ENCODE measurements at places on chromosomes 12 and 14.
A peak's percentile ranks its signal among the peaks of the same experiment; 100 is the strongest.

GRCh38 chr14:100303179-100303578 lies 3.1 kb downstream of the SLC25A29 start:
- peak; percentile 31 for DNase-seq

- DNase-seq = peak; percentile 72
These were observed 400.9 kb upstream of the PDE3A start for GRCh38 chr12:19967431-19967830.

GRCh38 chr14:54794796-54795195 lies 107.8 kb downstream of the GCH1 start:
- no peak for DNase-seq

- peak; percentile 18 for DNase-seq
These were observed 186.4 kb downstream of the ITPR2 start for GRCh38 chr12:26646571-26646970.

DNA sequence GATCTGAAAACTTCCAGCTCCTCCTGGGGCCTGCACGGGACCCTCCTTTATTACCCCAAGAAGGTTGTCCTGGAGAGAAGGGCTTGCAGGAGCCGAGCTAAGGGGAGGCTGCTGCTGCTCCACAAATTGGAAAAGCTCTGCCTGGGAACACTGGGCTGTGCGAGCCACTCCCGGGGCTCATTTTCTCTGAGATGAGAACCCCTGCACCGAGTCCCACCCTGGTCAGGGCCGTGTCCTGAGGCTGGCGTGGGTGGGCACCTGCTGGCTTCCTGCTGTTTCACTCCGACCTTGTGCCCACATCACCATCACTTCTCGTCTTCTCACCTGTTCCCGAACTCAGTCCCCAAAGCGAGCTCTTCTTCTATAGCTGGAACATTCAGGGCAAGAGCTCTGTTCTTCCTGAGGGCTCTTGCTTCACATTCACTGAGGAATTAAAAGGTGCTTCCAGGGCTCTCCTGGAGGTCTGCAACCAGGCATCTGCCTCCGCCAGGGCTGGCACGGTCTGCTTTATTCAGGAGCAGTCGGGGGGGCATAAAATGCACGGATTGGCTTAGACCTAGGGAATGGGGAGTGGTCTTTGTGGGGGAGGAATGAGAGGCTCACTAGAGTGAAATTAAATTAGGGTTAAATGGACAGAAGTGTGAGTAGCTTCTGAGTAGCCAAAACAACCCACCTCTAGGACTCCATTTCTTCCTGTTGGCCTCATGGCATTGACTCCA lies 98.5 kb downstream of the ADGRD1 start:
- no peak for DNase-seq

- no peak for DNase-seq
These were observed 139.3 kb downstream of the GLT1D1 start for GRCh38 chr12:128992550-128992949.

- DNase-seq = peak; percentile 55
These were observed 21.3 kb downstream of the GCH1 start for GRCh38 chr14:54881235-54881760.

GRCh38 chr14:61749867-61750266 lies 12.4 kb upstream of the SNAPC1 start:
- DNase-seq = peak; percentile 53

DNA sequence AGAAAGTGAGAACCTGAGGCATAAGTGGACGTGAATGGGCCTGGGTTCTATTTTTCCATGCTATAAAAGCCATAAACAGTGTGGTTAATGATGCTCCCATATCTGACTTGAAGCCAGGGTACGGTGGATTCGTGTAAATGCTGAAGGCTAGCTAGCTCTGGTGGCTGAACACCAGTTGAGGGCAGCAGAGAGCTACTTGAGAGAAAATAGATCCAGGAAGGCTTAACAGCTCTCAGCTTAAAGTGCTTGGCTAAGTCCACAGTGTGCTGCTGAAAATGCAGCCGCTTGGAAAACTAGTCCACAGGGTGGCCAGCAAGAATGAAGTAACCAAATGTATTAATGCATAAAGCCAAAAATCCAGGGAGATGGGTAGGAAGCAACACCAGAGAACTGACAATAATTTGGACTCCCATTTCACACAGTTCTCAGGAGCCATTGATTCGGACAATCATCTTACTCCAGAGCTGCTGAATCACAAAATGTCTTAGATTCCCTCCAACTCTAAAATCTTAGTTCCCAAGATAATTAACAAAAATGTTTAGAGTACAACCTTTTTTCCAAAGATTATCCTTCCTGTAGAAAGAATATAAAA lies 15.0 kb upstream of the FOXG1 start:
- DNase-seq = peak; percentile 68

DNA sequence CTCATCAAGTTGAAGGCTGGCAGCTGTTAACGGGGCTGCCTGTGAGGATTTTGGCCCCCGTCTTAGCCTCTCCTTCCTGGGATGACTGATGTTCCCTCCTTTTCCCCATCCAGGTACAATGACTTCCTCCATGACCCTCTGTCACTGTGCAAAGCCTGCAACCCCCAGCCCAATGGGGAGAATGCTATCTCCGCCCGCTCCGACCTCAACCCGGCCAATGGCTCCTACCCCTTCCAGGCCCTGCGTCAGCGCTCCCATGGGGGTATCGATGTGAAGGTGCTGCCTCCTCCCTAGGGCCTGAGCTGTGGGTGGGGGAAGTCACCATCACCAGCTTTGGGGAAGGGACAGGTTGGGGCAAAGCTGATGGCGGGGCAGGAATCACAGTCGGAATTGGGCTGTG lies 16.1 kb downstream of the SDS start:
- no peak for DNase-seq

- DNase-seq = no peak
These were observed 32.2 kb upstream of the IGF1 start for GRCh38 chr12:102512523-102512922.

DNA sequence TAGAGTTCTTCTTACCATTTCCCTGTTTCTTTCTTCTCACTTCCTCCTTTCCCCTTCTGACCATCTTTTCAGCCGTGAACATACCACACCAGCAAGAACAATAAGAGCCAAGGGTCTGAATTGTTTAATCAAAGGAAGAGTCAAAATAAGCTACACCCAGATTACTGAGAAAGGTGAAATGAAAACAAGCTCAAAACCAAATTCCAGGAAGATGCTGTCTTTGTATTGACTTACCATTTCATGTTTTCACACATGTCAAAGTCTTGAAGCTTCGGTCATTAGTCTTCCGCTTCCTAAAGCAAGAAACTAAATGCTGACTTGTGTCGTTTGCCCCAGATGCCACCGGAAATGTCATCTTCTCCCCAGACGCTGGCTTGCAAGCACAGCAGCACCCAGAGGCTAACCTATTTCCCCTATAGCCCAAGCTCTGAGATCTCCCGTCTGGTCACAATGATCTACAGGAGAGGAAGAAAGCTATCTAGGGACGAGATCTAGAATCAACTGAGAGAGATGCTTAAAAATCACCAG lies 136.5 kb upstream of the AMIGO2 start:
- DNase-seq = no peak

- DNase-seq = no peak
These were observed 126.3 kb downstream of the KIF26A start for GRCh38 chr14:104264495-104265265.

DNA sequence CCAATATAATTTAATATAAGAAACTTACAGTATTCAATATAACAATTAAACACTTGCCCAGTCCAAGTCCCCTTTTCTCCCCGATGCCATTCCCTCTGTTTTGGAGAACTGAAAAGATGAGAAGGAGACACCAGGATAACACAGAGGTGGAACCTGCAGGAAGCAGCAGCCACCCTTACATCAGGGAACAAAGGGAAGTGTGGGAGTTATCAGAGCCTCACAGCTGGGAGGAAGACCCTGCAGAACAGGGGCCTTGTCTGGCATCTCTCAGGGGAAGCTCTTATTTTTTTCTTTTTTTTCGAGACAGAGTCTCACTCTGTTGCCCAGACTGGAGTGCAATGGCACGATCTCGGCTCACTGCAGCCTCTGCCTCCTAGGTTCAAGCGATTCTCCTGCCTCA lies 52.6 kb downstream of the CALM1 start:
- no peak for DNase-seq

DNA sequence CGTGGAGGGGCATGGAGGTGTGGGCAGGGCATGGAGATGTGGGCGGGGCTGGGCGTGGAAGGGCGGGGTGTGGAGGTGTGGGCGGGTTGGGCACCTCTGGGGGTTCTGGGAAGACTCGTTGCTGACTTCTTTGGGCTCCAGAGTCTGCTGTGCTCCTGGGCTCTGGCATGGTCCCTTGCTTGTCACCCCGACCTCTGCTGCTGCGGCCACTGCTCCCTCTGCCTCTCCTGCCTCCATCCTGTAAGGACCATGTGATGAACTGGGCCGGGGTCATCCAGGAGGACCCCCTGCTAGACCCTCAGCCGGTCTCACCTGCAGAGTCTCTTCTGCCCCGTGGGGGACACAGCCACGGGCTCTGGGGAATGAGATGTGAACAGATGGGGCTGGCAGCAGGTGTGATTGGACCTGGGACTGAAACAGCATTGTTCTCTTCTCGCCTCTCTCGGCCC lies 15.3 kb downstream of the NOC4L start:
- DNase-seq = no peak

- no peak for DNase-seq
These were observed 93.0 kb downstream of the SLC25A47 start for GRCh38 chr14:100416081-100416680.

- DNase-seq = no peak
These were observed 88.1 kb upstream of the PTPRR start for GRCh38 chr12:71008616-71009015.

DNA sequence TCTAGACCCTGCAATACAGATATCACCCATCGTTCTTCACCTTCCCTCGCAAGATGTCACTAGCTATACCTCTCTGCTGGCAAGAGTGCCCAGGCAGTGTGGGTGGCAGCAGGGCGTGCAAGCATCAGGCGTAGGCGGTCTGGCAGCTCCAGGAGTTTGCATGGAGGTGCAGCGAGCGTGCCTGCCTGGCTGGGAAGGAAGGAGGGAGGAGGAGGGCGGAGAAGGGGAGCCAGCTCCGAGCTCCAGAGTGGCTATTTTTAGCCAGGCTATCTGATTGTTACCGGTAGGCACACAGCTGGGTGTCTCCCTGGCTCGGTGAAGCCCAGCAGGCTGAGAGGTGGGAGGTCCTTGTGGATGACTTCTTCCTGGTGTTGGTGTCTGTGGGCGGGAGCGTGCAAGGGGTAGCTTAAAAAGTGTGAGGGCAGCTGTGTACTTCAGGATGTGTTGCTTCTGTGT lies 6.2 kb downstream of the FOXJ2 start:
- peak; percentile 77 for DNase-seq

- DNase-seq = peak; percentile 71
These were observed 17.3 kb upstream of the TMPRSS12 start for GRCh38 chr12:50825372-50825838.

DNA sequence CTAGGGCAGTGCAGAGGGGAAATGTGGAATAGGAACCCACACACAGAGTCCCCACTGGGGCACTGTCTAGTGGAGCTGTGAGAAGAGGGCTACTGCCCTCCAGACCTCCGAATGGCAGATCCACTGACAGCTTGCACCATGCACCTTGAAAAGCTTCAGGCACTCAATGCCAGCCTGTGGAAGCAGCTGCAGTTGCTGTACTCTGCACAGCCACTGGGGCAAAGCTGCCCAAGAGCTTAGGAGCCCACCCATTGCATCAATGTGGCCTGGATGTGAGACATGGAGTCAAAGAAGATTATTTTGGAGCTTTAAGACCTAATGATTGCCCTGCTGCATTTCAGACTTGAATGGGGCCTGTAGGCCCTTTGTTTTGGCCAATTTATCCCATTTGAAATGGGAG lies 21.7 kb upstream of the CCDC88C start:
- DNase-seq = no peak

DNA sequence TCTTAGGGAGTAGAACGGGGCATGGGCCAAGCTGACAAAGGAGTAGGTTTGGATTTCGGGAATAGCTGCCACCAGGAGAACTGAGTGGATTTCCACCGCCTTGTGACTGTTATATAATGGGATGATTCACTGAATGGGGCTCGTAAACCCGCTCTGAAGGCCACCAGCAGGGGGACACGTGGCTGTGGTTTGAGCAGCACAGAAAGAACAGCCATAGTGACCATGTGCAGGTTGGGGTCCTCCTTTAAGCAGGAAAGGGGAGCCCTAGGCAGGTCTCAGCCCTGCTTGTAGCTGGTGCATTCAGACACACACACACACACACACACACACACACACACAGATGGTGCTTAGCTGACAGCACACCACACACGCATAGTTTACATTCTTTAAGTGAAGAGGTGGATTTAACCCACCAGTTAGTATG lies 8.6 kb upstream of the ASB2 start:
- peak; percentile 75 for DNase-seq

- no peak for DNase-seq
These were observed 76.3 kb downstream of the PDE3A start for GRCh38 chr12:20444595-20445170.

DNA sequence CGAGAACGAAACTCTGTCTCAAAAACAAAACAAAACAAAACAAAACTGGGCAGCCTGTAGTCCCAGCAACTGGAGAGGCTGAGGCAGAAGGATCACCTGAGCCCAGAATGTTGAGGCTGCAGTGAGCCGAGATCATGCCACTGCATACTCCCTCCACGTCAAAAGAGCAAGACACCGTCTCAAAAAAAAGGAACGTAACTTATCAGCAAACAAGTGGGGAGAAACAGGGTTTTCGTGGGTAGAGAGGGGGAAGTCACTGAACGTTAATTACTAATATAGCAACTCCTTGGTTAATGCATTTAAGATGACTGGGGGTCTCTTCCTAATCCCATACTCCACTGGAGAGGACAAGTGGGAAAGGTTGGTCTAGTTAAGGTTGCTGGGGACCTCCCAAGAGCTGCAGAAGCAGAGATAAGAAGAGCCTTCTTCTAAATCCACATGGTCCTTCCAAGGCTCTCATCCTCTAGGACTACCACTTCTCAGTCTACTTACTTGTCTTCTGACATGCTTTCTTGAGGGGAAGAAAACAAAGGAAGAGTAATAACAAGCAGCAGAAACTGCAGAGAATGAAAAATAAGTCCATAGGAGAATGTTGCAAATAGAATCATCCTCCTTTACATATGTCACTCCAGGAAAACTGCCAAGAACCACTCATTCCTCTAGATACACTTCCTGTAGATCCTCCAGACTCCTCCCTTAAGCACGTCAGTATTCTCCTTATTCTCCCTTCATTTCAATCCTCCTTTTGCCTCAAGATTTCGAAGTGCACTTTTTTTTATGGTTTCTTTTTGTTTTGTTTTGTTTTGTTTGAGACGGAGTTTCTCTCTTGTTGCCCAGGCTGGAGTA lies 5.8 kb downstream of the NUMB start:
- no peak for DNase-seq

DNA sequence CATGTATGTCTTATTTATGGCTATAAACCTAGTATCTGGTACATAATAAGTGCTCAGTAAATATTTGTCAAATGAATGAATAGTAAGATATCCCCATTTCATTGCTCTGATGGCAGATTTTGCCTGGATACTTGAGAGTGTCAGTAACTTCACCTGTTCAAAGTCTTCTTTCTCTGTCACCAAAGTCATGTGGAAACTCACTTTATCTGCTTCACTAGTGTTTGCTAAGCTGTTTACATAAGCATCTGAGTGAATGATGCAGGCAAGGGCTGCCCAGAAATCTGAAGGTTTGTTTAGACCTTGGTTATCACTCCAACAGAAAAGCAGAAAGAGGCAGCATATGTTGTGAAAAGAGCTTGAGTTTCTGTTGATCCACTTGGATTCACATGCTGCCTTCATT lies 4.3 kb downstream of the OR4E1 start:
- no peak for DNase-seq

All from myocyte (in vitro differentiated cells).